ENCODE measurements at places on chromosomes 11 and 22.
A peak's percentile ranks its signal among the peaks of the same experiment; 100 is the strongest.

- no peak for DNase-seq
These were observed 9.2 kb upstream of the PARVG start for GRCh38 chr22:44171561-44171960.

- no peak for DNase-seq
These were observed 30.0 kb upstream of the FAR1 start for GRCh38 chr11:13638422-13638821.

DNA sequence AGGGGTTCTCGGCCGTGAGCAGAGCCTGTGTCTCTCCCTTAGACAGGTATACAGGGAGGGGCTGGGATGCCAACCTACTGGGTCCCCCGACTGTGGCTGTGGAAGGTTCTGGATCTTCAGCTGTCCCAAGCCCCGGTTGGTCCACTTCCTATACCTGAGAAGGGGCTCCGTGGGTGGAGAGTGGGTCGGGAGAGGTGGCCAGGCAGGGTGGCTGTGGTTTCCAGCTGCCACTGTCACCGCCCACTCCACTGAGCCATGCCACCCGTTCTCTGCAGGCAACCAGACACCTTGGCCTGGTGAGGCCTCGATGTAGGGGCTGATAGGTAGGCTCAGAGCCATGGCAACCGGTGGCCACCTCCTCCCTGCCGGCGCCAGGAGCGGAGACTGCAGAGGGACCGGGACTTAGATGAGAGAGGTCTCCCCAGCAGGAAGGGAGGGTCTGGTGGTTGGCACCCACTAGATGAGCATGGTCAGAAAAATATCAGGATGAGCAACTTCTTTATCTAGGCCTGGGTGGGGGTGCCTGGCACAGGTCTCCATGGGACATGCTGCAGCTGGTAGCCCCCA, 53.8 kb downstream of the TRIOBP start:
- DNase-seq, result no peak

- DNase-seq, result no peak
These were observed 135.8 kb upstream of the TIMP3 start for GRCh38 chr22:32665676-32666075.

DNA sequence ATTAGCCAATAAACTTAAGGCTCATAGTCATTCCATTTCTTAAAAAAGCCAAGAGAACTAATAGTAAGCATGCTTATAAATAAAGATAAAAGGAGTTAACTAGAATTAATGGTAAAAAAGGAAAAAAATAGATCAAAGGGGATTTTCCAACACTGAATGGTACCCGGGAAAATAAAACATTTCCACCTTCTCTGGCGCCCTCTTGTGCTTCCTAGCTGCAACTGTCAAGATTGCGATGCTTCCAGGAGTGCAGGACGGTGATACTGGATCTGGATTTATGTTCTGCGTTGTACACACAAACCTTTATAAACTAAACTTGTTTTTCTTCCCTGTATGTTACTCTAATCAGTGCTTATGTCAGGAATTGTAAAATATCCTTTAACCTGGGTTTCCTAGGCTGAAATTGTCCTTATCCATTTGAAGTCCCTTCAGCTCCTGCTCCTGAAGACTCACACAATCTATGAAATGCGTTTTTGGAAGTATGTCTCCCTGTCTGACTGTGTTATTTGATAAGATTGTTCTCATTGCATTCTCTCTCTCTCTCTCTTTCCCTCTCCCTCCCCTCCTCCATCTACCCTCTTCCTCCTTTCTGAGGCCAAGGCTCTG, 9.6 kb upstream of the HTATIP2 start:
- DNase-seq, result peak; percentile 31

DNA sequence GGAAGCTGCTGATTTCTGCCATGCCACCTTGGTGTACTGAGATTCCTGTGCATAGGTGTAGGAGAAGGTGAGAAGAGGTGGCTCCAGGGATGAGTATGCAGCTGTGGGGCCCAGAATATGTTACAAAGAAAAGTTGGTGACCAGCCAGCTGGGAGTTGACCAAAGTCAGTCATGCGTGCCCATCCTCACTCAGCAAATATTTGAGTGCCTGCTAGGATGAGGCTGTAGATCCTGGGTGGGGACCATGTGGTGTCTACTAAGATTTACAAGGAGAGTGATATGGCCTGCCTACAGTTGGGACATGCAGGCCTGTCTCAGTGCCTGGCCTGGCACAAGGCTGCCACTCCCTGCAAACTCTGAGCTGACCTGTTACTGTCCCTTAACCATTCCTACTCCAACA, 19.4 kb downstream of the RNF185 start:
- no peak for DNase-seq

- DNase-seq, result no peak
These were observed 2.2 kb upstream of the APOC3 start for GRCh38 chr11:116827461-116827860.

GRCh38 chr22:23833017-23833751, 5.6 kb downstream of the DERL3 start:
- DNase-seq, result peak; percentile 21

- no peak for DNase-seq
These were observed 79.3 kb downstream of the MICAL2 start for GRCh38 chr11:12189543-12190235.

- no peak for DNase-seq
These were observed 346.6 kb downstream of the AASDHPPT start for GRCh38 chr11:106424111-106424510.

GRCh38 chr11:5197536-5197935, 2.9 kb downstream of the OR51V1 start:
- DNase-seq, result no peak

DNA sequence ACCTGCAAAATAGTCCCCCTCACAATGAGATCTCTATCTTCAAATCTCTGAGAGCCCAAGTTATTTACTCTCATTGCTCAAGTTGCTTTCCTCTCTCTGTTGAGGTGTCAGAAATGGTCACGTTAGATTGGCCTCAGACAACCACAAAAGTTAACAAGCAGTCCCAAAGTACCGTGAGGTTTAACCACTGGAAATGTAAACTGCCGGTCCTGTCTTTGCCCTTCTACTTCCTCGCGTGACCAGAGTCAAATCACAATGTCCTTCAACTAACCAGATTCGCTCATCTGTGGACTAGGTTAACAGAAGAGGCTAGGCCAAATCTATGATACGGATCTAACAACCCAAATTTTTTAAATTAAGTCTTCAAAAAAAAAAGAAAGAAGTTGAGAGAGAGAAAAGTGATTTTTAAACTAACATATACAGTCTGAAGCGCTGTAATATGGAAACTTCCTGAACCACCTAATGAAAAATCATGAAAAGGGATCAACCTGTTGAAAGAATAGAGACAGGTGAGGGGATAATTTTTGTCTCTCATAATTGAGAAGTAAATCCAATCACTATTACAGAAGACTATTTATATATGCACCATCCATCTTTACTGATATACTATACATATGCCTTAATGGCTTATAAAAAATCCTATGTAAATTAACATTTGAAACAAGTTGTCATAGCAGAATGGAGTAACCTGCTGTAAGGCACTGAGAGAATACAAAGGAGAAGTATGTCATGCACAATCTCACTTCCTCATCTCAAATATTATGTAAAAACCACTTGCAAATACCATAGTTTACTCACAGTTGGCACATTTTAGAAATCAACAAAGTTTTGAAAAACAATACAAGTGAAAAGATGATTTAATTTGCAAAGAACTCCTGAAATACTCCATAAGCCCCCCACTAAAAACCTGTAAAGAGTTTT, 3.3 kb upstream of the JAML start:
- no peak for DNase-seq

DNA sequence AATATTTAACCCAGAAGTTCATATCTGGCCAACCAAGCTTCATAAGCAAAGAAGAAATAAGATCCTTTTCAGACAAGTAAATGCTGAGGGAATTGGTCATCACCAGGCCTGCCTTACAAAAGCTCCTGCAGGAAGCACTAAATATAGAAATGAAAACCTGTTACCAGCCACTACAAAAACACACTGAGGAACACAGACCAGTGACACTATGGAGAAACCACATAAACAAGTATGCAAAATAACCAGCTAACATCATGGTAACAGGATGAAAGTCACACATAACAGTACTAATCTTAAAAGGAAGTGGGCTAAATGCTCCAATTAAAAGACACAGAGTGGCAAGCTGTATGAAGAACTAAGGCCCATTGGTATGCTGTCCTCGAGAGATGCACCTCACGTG, 311.4 kb downstream of the DYNC2H1 start:
- DNase-seq, result no peak

DNA sequence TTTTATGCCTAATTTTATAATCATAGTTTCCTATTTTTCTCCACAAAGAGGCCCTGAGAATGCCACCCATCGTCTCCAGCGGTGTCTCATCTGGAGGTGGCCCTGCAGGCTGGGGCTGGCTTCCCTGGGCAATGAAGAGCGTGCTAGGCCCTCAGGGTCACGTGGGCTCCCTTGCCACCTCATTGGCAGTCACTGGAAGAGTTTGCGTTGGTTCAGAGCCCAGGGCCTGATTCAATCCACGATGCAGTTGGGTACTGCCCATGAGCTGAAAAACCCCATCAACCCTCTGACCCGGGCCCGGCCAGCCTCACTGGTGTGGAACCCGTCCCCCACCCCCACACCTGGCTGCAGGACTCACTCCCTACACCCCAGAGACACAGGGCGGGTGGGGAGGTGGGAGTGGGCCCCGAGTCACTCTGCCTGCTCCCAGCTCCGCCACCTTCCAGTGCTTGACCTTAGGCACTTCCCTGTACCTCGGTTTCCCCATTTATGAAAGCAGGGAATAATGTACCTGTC, 43.4 kb upstream of the A4GALT start:
- DNase-seq, result no peak

DNA sequence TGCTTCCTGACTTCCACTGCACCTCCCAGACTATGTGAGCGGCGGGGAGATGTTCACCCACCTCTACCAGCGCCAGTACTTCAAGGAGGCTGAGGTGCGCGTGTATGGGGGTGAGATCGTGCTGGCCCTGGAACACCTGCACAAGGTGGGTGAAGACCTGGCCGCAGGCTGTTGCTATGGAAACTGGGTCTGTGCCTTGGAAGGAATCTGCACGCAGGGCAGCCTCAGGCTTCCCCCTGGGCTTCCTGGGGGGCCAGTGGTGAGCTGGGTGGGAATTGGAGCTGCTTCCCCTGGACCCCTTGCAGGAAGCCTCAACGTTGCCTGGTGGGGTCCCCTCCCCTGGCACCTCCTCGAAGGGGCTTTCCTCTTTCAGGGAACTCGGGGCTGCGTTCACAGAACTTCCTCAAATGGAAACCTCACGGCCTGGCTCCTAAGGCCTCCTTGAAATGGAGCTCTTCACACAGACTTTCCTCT, 1.5 kb downstream of the RPS6KA4 start:
- no peak for DNase-seq

DNA sequence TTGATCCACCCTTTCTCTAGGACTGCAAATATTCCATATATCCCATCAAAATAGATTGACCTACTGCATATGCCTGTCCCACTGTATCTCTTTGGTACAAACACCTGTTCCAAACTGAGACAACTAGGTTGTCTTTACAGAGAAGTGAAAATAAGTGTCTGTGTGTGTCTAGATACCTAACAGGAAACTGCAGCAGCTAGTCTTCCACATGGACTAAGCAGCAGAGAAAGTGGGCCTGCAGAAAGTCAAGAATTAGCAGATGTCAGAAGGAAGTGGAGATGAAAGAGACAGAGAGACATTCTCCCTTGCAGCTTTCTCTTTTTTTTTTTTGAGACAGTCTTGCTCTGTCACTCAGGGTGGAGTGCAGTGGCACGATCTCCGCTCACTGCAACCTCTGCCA, 3.9 kb upstream of the RAB39A start:
- no peak for DNase-seq

GRCh38 chr22:49415151-49415951, 412.3 kb downstream of the BRD1 start:
- DNase-seq, result no peak

DNA sequence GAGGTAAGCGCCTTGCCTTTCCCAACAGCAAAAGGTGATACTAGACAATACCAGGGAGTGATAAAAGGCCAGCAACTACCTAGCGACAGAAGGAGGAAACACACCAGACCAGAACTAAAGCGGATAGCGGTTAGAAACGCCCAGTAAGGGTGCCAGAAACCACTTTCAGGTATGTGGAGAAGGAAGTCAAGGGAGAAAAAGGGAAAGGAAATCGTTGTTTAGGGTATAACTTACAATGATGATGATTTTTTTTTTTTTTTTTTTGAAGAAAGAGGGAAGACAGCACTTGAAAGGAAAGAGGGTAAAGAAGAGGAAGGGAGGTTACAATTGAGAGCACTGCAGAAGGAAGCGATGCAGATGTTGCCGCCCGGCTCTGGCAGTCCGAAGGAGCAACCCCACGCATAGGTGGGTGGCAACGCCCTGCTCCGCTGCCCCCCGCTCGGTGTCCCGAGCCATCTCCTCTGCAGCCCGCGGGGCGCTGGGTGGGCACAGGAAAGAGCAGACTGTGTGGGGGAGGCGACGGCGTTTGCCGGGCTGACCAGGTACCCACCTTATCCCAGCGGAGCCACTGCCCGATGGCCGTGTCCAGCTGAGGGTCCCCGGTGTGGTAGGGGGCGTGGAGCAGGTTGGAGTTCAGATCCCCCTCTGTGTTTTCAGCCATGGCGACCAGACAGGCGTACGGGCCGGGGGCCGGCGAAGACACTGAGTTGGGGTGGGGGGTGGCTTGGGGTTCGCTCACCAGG, 561 bp downstream of the PGM2L1 start:
- DNase-seq, result no peak

GRCh38 chr11:65223011-65223410, 38.8 kb upstream of the POLA2 start:
- no peak for DNase-seq

DNA sequence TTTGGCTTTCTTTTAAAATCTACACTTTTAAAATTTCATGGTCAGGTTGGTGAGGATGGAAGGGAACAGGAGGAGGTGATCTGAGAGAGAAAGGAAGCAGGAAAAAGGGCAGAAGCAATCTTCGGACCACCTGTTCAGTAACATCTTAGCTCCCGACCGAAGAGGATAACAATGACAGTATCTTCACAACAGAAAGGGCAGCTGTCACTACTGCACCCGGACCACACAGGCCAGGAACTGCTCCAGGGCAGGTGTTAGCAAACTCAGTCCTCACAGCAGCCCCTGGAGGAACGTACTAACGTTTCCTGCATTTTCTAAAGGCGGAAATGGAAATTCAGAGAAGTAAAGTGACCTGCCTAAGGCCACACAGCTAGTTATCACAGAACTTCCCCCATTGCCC, 16.8 kb downstream of the PTPN5 start:
- DNase-seq, result no peak

- no peak for DNase-seq
These were observed 19.5 kb upstream of the SLC22A12 start for GRCh38 chr11:64571410-64572091.

- DNase-seq, result no peak
These were observed 36.9 kb downstream of the PPP2R1B start for GRCh38 chr11:111729071-111729830.

DNA sequence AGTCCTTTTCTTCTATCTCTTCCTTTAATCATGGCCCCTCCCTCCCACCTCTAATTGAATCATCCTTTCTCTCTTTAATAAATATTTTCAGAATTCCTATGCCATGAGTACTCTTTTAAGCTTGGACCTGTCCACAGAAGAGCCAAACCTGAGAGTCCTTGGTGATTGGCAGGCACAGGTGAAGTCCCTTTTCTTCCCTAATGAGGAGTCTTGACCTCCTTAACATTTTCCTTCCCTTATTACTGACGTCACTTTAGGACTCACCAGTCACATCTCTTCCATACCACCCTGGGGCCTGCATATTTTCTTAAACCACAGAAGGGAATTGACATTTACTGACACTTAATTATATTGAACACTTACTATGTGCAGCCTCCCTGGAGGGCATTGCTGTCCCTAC, 41.0 kb upstream of the RASSF10 start:
- DNase-seq, result no peak

- no peak for DNase-seq
These were observed 4.9 kb downstream of the SLC6A5 start for GRCh38 chr11:20604295-20604803.

Measured in ovary (tissue), 10 donors.